ENCODE measurements at places on chromosomes 7 and 10.

GRCh38 chr7:24573554-24574338 is 494 bp downstream of the PALS2 start:
- DNase-seq: peak; percentile 67

GRCh38 chr10:29691564-29692072 is 56.8 kb upstream of the SVIL start:
- DNase-seq: peak; percentile 41

DNA sequence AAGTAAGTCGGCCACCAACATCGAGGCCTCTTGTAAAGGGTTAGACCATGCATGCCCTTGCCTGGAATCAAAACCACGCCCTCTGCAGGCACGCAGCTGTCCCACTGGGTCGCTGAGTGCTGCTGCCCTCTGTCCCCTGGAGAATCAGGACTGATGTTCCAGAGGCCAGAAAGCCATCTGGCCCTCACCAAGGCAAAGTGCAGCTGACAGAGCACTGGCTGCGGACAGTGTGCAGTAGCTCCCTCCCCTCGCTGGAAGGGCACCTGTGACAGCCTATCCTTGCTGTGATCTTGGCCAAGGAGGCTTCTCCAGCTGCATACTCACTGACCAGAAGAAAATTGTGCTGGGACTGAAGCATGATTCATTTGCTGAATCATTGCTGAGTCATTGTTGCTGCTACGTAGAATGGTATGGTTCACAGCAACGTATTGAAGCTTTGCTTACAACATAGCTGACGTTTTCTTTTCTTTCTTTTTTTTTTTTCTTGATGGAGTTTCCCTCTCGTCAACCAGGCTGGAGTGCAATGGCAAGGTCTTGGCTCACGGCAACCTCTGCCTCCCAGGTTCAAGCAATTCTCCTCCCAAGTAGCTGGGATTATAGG is 30.4 kb downstream of the DDC start:
- peak; percentile 84 for DNase-seq

GRCh38 chr10:50604049-50604640 is 19.6 kb downstream of the SGMS1 start:
- DNase-seq: no peak

- no peak for DNase-seq
Observed at GRCh38 chr7:4768597-4769569, 6.5 kb upstream of the AP5Z1 start.

DNA sequence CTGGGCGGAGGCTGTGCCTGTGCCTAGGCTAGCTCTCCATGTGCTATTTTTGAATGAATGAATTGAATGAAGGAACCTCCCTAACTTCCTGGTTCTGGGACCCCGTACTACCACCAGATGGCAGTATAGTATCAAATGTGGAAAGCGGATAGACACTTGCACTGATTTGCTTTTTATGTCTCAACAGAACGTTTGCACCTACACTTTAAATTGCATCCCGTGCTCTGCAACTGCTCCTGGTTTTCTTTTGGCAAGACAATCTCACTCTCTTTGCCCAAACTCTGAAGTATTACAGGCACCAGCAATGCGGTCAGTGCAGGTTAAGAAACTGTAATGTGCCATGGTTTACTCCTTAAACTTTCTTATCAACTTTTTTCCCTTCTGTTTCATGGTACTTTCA is 6.5 kb downstream of the FZD8 start:
- DNase-seq: peak; percentile 67

- DNase-seq: no peak
Observed at GRCh38 chr10:33355274-33355673, 20.8 kb upstream of the NRP1 start.

- no peak for DNase-seq
Observed at GRCh38 chr7:22651036-22651435, 76.0 kb upstream of the IL6 start.

DNA sequence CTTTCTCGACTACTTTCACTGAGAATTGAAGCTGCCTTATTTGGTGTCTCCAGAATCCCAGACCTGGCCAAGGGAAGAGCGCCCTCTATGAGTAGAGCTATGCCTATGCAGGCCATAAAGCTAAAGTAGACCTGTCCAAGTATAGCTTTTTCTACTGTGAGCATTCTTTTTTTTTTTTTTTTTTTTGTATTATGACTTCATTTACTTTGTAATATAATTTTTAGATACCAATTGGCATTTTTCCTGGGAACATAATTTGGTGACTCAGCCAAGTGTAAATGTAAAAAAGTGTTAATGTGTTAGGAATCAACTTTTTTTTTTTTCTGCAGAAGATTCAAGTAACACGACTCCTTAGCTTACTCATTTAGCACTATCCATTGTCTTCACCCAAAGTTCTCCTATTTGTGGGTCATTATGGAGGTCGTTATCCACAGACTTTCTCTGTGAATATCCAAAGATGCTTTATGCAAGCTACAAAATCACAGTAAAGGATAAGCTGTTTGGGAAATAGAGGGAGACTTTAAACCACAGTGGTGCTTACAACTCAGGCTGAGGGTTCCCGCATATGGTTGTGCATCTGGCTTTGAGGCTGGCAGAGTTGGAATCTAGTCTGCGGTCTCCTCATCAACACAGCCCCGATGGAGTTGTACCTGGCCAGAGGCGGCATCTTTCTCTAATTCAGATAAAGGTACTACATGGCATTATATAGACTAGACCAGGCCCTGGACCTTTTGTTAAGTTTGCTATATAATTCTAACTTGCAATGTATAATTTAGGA is 1040.2 kb upstream of the SORCS1 start:
- DNase-seq: no peak

DNA sequence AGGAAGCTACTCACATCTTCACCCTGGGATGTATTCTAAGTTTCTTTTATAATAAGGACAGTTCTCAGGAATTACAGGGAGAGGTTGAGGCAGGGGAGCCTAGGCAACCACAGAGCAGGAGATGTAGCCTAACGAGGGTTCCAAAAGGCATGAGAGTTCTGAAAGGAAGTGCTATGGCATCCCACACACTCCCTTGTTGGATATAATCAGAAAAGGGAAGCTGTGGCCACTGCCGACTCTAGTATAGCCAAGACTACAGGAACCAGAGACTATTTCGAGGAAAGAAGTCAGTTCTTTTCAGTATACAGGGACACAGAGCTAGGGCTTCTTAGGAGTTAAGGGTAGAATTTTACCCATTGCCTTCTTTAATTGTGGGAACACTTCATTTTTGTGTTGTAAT is 11.0 kb downstream of the PRR15 start:
- no peak for DNase-seq

DNA sequence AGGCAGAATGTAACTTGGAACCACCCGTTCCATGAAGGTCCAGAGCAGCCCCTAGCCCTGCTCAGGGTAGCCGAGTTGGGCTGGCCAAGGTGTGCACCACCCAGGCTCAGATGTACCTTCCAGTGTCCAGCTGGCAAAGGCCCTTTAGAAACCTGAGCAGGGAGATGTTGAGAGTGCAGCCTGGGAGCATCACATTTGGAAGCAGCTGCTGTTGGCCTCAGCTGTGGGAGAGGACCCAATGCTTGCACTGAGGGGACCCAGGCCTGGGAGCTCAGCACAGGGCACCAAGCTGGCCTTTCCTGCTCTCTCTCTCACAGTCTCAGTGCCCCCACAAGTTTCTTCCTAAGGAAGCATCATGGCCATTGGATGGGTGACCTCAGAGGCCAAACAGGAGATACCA is 33.5 kb downstream of the ANXA8 start:
- no peak for DNase-seq

DNA sequence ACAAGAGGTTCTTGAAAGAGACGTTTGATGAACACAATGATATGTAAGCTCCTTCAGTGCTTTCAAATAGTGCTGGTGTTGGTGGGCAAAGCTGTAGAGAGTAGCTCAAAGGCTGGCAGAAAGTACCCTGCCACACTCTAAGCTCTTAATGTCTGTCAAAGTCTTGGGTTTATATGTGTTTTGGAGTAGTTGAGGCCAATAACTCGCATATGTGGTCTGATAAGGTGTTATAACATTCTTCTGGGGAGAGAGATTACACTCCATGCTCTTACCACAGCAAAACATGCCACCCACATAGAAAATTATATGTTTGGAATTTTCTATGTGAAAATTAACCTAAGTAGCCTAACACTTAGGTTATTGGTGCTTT is 30.8 kb upstream of the NME8 start:
- DNase-seq: no peak

DNA sequence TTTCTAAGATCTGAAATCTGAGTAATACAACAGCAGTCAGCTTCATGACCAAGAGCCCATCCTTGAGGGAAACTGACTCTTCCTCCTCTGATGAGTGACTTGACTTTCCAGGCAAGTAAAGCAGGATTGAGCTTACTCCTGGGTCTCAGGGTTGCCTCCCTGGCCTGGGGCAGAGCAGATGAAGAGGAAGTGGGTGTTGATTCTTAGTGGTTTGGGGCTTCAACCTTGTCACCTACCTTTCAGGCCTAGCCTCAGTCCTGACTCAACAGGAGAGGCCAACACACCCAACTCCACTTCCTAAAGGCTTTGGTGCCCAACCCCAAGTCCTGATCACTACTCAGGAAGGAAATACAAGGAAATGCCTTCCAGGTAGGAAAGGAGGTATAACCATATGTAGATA is 54.1 kb downstream of the KCNMA1 start:
- DNase-seq: no peak

DNA sequence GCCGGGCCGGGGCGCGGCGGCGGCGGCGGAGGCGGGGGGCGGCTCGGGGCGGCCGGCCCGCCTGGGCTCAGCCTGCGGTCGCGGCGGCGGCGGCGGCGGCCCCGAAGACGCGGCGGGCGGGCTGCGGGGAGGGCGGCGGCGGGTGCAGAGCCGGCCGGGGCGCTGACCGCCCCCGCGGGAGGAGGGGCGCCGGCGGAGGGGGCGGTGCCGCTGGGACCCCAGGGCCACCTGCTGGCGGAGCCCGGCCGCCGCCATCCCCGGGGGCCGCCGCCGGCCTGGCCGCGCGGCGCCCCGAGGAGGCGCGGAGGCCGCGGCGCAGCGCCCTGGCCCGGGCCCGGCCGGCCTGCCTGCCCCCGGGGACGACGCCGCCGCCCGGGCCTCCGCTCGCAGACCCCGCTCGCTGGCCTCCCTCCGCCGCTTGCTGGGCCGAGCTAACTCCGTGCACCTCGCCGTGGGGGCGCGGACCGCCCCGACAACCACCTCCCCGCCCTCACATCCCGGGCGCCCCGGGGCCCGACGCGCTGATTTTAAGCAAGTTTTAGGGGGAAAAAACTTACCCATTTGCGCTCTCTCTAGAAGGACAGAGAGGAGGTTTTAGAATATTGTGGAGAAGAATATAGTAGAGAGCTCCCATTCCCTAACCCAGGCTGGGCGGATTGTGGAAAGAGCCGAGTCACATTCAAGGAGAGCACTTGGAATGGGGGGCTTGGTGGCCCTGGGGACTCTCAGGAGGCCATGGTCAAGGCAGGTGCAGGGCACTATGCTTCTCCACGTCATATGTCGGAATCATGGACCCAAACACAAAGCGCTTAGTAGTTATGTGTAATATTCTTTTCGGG is at the start of gene BEND7:
BEND7 (minus strand) TSS at position 140 of the 839 bp plus-strand sequence. CDS start 481 bp downstream, outside the sequence.
- peak; percentile 86 for DNase-seq

DNA sequence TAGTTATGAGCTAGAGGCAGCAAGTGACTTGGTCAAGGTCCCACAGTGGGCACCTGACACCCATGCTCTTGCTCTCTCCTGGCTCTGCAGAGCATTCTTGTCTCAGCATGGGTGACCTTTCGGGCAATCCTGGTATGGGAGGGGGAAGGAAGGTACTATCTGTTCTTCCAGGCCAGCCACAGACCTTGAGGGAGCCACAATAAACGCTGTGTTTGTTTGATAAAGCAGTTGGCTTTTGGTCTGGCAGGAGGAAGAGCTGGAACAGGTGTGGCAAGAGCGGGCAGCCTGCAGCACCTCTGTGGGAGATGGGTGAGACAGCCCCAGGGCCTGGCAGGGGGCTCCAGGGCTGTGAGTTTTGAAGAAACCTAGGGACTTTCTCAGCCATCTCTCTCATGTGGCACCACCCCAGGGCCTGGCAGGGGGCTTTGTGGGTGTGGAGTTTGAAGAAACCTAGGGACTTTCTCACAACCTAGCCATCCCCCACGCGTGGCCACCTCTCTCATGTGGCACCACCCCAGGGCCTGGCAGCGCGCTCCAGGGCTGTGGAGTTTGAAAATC is 11.4 kb downstream of the CLDN3 start:
- no peak for DNase-seq

DNA sequence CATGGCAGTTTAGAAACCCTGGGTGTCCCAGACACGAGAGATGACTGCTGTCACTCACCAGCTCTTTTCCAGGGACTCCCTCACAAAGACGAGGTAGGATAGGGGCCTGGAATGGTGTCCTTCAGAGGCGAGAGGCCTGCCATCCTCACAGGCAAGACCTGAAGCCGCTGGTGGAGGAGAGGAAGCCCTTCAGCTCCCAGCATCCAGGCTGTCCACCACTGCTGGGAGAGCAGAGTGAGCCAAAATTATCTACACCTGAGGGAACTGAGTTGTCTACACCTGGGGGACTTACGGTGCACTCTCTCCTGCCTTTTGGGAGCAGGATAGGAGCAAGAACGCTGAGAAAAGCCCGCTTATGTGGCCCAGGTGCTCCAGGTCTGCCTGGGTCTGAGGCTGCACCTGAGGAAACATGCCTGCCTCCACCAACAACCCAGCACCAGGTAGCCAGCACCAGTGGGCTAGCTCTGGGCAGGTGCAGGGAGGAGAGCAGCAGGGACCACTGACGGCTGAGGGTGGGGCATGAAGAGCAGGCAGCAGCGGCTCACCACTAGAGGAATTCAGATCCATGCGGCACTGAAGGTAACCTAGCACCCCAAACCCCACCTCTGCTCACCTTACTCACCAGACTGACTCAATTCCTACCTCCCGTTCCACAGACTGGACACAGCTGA is 357.2 kb downstream of the SH2D4B start:
- DNase-seq: no peak

GRCh38 chr7:18993933-18994668 is 123.3 kb downstream of the TWIST1 start:
- DNase-seq: no peak

- peak; percentile 48 for DNase-seq
Observed at GRCh38 chr7:105014693-105015389, 836 bp downstream of the KMT2E start.

DNA sequence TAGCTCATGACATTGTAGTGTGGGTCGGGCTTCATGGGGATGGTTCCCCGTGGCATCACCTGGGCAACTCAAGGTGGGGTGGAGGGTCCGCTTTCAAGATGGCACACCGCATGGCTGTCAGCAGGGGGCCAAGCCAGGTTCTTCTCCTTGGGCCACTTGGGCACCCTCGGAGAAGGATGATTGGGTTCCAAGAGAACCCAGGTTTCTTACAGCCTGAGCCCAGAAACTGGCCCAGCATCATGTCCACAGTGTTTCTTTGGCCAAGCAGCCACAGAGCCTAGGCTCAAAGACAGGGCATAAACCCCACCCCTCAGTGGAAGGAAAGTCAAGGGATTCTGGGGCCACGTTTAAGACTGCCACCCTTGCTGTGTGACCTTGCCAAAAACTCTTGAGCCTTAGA is 110.6 kb downstream of the PTPN20 start:
- DNase-seq: no peak

DNA sequence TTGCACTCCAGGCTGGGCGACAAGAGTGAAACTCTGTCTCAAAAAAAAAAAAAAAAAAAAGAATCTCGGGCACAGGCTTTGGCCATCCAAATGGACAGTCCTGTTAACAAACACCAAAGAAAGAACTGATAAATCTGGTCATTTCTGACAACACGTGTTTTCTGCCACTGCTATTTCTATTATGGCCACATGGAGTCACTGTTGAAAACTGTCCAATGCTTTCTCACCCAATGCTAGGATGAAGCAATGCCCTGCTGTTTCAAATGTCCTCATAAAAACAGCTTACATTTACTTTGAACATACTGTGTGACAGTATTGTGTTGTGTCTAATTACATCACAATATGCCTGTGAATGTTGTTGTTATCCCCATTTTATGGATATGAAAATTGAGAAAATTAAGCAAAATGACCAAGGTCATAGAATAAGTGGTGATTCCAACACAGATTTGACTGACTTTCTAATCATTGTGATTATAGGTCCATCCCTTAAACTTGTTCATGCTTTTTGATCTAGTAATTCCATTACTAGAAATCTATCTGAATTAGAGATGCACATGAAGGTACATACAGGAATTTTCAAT is 19.9 kb upstream of the MAP3K8 start:
- peak; percentile 66 for DNase-seq

All from AG08396 (cell line).